ENCODE measurements at places on chromosomes 11 and 22. TPM values are rescaled to one million over a fixed set of nuclear protein-coding genes. Genes with fewer than 3 reads are reported as not detected.

Gene E2F8
- 10.5 TPM for polyA plus RNA-seq

Gene MYBPC3
- polyA plus RNA-seq, result 0.07 TPM

GRCh38 chr22:49627217-49628181, 200.2 kb downstream of the BRD1 start:
- DNase-seq, result no peak

DNA sequence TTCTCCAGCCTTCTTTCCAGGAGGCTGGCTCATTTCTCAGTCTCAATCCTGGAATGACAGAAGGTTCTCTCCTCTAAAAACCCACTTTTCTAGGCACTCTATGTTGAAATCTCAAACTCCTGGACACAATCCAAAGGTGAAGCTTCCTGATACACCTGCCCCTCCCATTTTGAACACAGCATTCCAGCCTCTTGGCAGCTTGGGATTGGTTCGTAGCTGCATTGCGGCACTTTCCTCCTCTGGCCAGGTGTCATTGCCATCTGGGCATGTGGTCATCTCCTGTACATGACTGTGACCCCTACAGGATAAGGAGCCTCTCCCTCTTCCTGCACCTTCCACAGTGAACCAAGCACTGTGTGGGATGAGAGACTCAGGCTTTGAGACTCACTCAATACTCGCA, 230.2 kb upstream of the B3GAT1 start:
- no peak for DNase-seq

DNA sequence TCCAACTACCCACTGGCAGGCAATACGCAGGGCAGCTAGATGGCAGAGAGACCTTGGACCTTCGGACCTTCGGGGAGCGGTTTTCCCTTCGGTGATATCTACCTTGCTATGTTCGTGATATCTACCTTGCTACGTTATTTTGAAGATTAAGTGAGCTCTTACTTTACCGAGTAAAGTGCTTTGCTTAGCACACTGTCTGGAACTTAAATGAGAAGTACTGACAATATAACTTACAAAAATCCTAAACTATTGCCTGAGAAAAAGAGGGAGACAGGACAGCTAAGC, 1.0 kb upstream of the PRDM10 start:
- no peak for DNase-seq

- DNase-seq, result no peak
These were observed 7.8 kb upstream of the TNFRSF13C start for GRCh38 chr22:41934284-41935014.
